A673 (cell line): ENCODE measurements at places on chromosomes 6 and 20. TPM values are rescaled to one million over a fixed set of nuclear protein-coding genes. Genes with fewer than 3 reads are reported as not detected.

Gene SIRPD
- total RNA-seq = not detected in 2 replicates

Gene TFAP2B
- total RNA-seq = 0.56 and 1.7 TPM in 2 replicates

Gene ARMC12
- 0.74 and 1.0 TPM in 2 replicates for total RNA-seq

DNA sequence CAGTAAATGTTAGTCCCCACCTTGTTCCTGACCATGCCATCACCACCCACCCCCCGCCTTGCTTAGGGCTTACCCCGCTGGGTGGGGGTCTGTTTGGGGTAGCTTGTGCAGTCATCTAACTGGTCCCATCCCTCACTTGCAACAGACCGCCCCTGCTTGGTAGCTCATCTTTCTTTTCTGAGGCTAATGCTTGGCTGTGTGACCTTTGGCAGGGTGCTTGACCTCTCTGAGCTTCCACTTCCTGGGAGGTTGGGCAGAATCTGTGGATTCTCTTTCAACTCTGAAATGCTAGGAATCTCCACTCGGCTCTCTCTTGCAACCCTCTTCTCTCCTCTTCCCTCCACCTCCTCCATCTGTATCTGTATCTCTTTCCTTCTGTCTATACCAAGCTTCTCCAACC lies 70.4 kb downstream of the SLC2A10 start:
- H3K27ac ChIP-seq = no peak overlapping the region
- no peaks in the 10 kb centered on the region for H3K36me3 ChIP-seq
- H3K4me3 ChIP-seq = no peak overlapping the region
- DNase-seq = no peak

- DNase-seq = no peak
- no peaks in the 10 kb centered on the region for H3K27me3 ChIP-seq
- no peaks in the 10 kb centered on the region for H3K4me1 ChIP-seq
- no peaks in the 10 kb centered on the region for H3K36me3 ChIP-seq
- H3K4me3 ChIP-seq = no peak overlapping the region
Observed at GRCh38 chr6:168116975-168117899, 38.2 kb upstream of the FRMD1 start.

DNA sequence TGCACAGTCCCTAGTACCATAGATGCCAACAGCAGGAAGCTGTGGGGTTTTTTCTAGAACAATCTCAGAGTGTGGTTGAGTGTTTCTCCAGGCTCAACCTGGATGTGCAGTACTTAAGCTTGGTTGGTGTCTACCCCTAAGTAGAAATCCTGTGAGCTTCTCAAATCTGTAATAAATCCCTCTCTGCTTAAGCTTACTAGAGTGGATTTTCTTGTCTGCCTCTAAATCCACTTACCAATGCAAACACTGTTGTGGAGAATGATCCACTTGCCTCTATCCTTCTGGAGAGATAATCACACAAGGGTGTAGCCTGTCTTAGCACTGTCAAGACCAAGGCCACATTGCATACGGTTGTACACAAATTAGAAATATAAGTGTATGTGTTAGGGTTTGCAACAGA lies 43.3 kb upstream of the CLIC5 start:
- no peak overlapping the region for H3K4me3 ChIP-seq
- no peaks in the 10 kb centered on the region for H3K4me1 ChIP-seq
- peaks cover 10% of the 10 kb centered on the region for H3K27me3 ChIP-seq
- DNase-seq = no peak
- H3K27ac ChIP-seq = no peak overlapping the region

DNA sequence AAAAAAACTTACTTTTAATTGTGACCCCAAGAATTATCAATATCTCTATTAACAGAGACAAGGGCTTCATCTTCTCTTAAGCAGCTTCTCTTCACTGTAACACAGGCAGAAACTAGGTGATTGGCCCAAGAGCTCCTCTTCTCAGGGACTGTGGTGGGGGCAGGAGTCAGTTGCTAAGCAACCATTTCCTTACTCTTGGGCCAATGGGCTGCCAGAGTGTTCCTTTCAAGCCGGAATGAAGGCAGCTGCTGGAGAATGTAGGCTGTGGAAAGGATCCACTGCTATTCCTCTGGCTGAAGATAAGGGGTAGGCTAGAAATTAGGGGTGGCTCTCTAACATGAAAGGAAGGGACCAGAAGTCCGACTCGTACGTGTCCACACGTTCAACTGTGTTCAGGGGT lies at the start of gene SEL1L2:
SEL1L2 (minus strand) TSS at position 150 of the 400 bp plus-strand sequence; CDS start at position 70, 80 bp downstream.
- no peaks in the 10 kb centered on the region for H3K27me3 ChIP-seq
- no peak within 1 kb of the TSS for H3K27ac ChIP-seq
- H3K36me3 ChIP-seq = no peaks in the 10 kb centered on the region
- no peaks in the 10 kb centered on the region for H3K4me1 ChIP-seq
- no peak for DNase-seq

DNA sequence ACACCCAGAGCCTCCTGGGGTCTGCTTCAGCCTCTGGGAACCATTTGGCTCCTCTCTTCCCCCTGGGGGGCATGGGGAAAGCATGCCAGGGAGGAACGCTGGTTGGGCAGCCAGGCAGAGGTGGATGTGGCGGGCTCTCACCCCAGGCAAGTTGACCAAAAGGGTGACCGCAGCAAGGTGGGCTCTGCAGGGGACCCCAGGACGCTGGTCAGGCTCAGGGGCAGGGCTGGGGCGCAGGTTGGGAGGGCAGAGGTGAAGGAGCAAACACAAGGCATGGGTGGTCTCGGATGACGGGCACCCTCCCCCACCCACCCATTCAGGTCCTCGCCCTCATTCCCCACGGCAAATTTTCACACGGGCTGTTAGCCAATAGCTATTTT lies 30.2 kb upstream of the MRGBP start:
- H3K27me3 ChIP-seq = no peaks in the 10 kb centered on the region
- H3K4me3 ChIP-seq = no peak overlapping the region
- peak overlapping the region; percentile 17 for H3K27ac ChIP-seq
- H3K4me1 ChIP-seq = peaks cover 53% of the 10 kb centered on the region
- H3K36me3 ChIP-seq = peaks cover 12% of the 10 kb centered on the region
- DNase-seq = no peak

DNA sequence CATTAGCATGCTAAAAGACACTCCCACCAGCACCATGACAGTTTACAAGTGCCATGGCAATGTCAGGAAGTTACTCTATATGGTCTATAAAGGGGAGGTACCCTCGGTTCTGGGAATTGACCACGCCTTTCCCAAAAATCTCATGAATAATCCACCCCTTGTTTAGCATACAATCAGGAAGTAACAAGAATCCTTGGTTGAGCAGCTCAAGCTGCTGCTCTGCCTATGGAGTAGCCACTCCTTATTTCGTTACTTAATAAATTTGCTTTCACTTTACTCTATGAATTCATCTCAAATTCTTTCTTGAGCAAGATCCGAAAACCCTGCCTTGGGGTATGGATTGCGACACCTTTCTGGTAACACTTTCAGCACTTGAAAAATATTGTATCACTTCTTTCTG lies 243.0 kb downstream of the BMP2 start:
- H3K4me1 ChIP-seq = no peaks in the 10 kb centered on the region
- H3K36me3 ChIP-seq = no peaks in the 10 kb centered on the region
- no peak for DNase-seq
- H3K4me3 ChIP-seq = no peak overlapping the region
- H3K27me3 ChIP-seq = no peaks in the 10 kb centered on the region

DNA sequence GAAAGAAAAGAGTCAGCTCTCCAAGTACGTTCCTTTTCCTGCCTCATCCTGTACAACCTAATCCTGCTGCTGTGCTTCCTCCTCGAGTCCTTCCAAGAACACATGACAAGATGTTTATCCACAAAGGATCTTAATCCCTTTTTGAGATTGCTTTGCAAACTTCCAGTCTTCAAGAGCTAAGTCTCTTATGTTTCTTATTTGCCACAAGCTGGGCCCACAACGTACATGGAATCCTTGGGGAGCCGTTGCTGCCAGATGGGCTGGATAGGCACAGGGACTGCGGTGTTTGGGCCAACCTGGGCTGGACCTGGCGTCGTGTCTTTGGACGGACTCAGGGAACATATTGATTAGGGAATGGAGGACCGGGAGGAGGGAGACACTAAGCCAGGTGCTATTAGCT lies 79.7 kb upstream of the AFDN start:
- DNase-seq = peak; percentile 25
- H3K27ac ChIP-seq = no peak overlapping the region
- no peak overlapping the region for H3K4me3 ChIP-seq
- H3K4me1 ChIP-seq = no peaks in the 10 kb centered on the region
- no peaks in the 10 kb centered on the region for H3K36me3 ChIP-seq

- peaks cover 5% of the 10 kb centered on the region for H3K4me1 ChIP-seq
- H3K36me3 ChIP-seq = no peaks in the 10 kb centered on the region
- H3K4me3 ChIP-seq = no peak overlapping the region
- H3K27ac ChIP-seq = no peak overlapping the region
- H3K27me3 ChIP-seq = no peaks in the 10 kb centered on the region
Observed at GRCh38 chr6:42845327-42845694, 34.1 kb upstream of the RPL7L1 start.

DNA sequence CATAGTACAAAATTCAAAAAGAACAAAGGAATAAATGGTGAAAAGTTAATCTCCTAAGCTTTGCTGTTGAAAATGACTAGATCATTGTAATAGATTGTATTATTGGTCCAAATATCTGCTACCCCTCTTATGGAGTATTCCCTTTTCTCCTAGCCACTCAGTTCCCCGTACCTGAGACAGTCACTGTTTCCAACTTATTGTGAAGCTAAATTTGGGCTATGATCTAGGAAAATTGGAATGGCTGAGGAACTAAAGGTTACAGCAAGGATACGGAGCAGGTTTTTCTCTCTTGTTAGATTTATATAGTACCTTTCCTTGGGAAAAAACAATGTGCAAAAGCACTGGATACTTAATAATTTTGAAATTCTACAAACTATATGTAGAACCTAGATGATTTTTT lies 17.3 kb downstream of the DHX35 start:
- H3K36me3 ChIP-seq = no peaks in the 10 kb centered on the region
- no peak overlapping the region for H3K4me3 ChIP-seq
- no peak overlapping the region for H3K27ac ChIP-seq
- no peak for DNase-seq
- no peaks in the 10 kb centered on the region for H3K27me3 ChIP-seq
